ENCODE measurements at places on chromosomes 12 and 14. TPM values are rescaled to one million over a fixed set of nuclear protein-coding genes. Genes with fewer than 3 reads are reported as not detected.

The CCND2 gene
- 105 TPM for total RNA-seq

The FITM1 gene
- 0.79 TPM for total RNA-seq

The LHX5 gene
- total RNA-seq = not detected

The KLHL33 gene
- 0.12 TPM for total RNA-seq

The PNP gene
- 38.8 TPM for total RNA-seq

The SHMT2 gene
- 34.7 TPM for total RNA-seq

The CSAD gene
- total RNA-seq = 38.7 TPM

The TRIM9 gene
- 3.9 TPM for total RNA-seq

The RXYLT1 gene
- total RNA-seq = 14.0 TPM

The OXA1L gene
- 137 TPM for total RNA-seq

The OR10A7 gene
- not detected for total RNA-seq

The TBC1D30 gene
- total RNA-seq = 3.6 TPM

The CCDC85C gene
- 66.2 TPM for total RNA-seq

The IFI27 gene
- 1,655 TPM for total RNA-seq

The NANOG gene
- total RNA-seq = not detected

The FGF23 gene
- total RNA-seq = not detected

The FGD6 gene
- 52.1 TPM for total RNA-seq

The CD69 gene
- total RNA-seq = 2.4 TPM

The KANSL2 gene
- 22.6 TPM for total RNA-seq

The UBR7 gene
- total RNA-seq = 23.6 TPM

The CPNE6 gene
- not detected for total RNA-seq

The KRT78 gene
- not detected for total RNA-seq

The MFAP5 gene
- total RNA-seq = 43.1 TPM

The AQP6 gene
- total RNA-seq = not detected

The SBNO1 gene
- 33.4 TPM for total RNA-seq

The NRIP2 gene
- 0.96 TPM for total RNA-seq

The SIX6 gene
- total RNA-seq = not detected

The YARS2 gene
- total RNA-seq = 12.0 TPM

The CLEC2D gene
- 7.2 TPM for total RNA-seq

The CFAP54 gene
- 0.82 TPM for total RNA-seq

The INF2 gene
- total RNA-seq = 132 TPM

The KRT3 gene
- total RNA-seq = not detected

The RIMBP2 gene
- 5.4 TPM for total RNA-seq

The GDF3 gene
- total RNA-seq = not detected

The AKT1 gene
- 176 TPM for total RNA-seq

The RFLNA gene
- total RNA-seq = 74.5 TPM

The P2RX2 gene
- 1.4 TPM for total RNA-seq

The CD4 gene
- 8.9 TPM for total RNA-seq

The CDH24 gene
- total RNA-seq = 2.7 TPM

The IGF1 gene
- total RNA-seq = 9.4 TPM

The CD163 gene
- total RNA-seq = 7.6 TPM

The HCAR3 gene
- not detected for total RNA-seq

The TCL1B gene
- not detected for total RNA-seq

The LAG3 gene
- 4.7 TPM for total RNA-seq

The LRRC10 gene
- total RNA-seq = not detected

The RIPK3 gene
- 99.9 TPM for total RNA-seq

The BRF1 gene
- 40.1 TPM for total RNA-seq

The SOX5 gene
- total RNA-seq = 2.8 TPM

The ADCY6 gene
- total RNA-seq = 102 TPM

The KRT79 gene
- not detected for total RNA-seq

The GSC gene
- total RNA-seq = not detected

The CCDC92 gene
- total RNA-seq = 25.6 TPM

The RNASE2 gene
- not detected for total RNA-seq

The DEPDC4 gene
- total RNA-seq = 2.5 TPM

The PRMT5 gene
- total RNA-seq = 50.2 TPM

The TSHR gene
- 0.60 TPM for total RNA-seq

The GPR84 gene
- 0.60 TPM for total RNA-seq

The GLRX5 gene
- 45.8 TPM for total RNA-seq

The KRT7 gene
- total RNA-seq = 1.0 TPM
